ENCODE measurements at places on chromosomes 7 and 10. TPM values are rescaled to one million over a fixed set of nuclear protein-coding genes. Genes with fewer than 3 reads are reported as not detected.

GRCh38 chr7:24361001-24361400 lies 77.0 kb downstream of the NPY start:
- no peak overlapping the region for H3K4me3 ChIP-seq
- no peak overlapping the region for H3K27ac ChIP-seq
- no peak for DNase-seq

GRCh38 chr10:25565570-25565969 lies 368.5 kb upstream of the MYO3A start:
- no peak for DNase-seq
- no peaks in the 10 kb centered on the region for H3K27me3 ChIP-seq
- H3K4me3 ChIP-seq, result no peak overlapping the region
- H3K27ac ChIP-seq, result no peak overlapping the region
- H3K36me3 ChIP-seq, result no peaks in the 10 kb centered on the region
- H3K4me1 ChIP-seq, result no peaks in the 10 kb centered on the region

DNA sequence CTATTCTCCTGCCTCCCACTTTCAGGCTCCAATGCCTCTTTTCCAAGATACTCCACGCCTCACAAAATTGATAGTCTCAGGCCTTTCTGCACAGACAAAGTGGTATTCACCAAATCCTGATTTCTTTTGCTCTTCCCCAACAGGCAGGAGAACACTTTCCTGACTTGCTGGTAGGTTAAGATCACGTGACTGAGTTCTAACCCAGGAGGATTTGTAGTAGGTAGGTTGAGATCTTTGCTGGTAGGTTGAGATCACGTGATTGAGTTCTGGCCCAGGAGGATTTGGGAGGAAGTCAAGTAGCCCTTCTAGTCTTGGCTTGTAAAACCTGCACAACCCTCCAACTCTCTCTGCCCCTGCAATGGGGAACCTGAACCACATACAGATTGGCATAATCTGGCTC lies 741.5 kb downstream of the TYW1 start:
- no peak overlapping the region for H3K27ac ChIP-seq
- H3K36me3 ChIP-seq, result no peaks in the 10 kb centered on the region

DNA sequence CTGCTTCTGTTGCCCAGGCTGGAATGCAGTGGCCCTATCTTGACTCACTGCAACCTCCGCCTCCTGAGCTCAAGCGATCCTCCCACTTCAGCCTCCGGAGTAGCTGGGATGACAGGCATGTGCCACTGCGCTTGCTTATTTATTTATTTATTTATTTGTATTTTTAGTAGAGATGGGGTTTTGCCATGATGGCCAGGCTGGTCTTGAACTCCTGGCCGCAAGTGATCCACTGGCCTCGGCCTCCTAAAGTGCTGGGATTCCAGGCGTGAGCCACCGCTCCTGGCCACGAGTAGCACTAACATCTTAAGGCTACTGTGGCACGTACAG lies 70.9 kb downstream of the CARD11 start:
- H3K27ac ChIP-seq, result no peak overlapping the region
- peak; percentile 40 for DNase-seq
- H3K4me3 ChIP-seq, result no peak overlapping the region
- no peaks in the 10 kb centered on the region for H3K36me3 ChIP-seq
- H3K27me3 ChIP-seq, result no peaks in the 10 kb centered on the region

Gene PPRC1
- 38.3 TPM for total RNA-seq

- H3K27ac ChIP-seq, result no peak overlapping the region
- H3K27me3 ChIP-seq, result no peaks in the 10 kb centered on the region
- no peak for DNase-seq
- H3K36me3 ChIP-seq, result no peaks in the 10 kb centered on the region
These were observed 93.5 kb upstream of the MPP7 start for GRCh38 chr10:28396331-28396730.

DNA sequence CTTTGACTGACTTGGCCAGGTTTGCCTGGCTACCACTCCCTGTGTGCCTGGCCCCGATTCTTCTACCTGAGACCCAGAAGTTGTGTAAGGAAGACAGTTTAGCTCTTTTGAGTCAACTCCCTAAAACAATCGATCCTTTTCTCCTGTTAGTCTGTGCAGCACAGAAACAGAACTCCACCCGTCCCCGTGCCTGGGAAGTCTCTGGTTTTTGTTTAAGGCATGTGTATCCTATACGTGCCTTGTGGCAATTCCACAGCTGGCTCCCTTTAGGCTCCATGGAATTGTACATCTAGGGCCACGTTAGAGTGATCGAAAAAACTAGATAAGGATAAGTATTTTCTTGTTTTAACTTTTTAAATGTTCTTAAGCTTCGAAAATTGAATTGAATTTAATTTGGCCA lies 131.6 kb downstream of the BICC1 start:
- no peaks in the 10 kb centered on the region for H3K27me3 ChIP-seq
- H3K4me3 ChIP-seq, result no peak overlapping the region
- DNase-seq, result no peak
- peaks cover 19% of the 10 kb centered on the region for H3K4me1 ChIP-seq
- no peaks in the 10 kb centered on the region for H3K36me3 ChIP-seq

DNA sequence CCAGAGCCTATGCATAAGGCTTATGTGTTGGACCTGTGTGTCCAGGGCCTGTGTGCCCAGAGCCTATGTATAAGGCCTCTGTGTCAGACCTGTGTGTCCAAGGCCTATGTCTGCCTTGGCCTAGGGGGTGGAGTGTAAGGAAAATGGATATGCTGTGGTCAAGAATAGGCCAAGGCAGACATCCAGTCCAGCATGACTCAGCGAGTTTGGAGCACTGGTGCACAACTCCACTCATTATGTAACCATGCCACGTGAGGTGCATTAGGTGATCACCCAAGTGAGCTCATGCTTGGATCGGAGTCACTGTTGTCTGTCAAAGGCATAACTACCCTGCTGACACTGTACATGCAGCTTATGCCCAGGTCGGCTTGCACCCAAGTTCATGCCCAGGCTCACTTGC lies 238.9 kb downstream of the CACNA2D1 start:
- H3K27ac ChIP-seq, result no peak overlapping the region
- H3K4me1 ChIP-seq, result no peaks in the 10 kb centered on the region
- H3K27me3 ChIP-seq, result no peaks in the 10 kb centered on the region
- H3K36me3 ChIP-seq, result no peaks in the 10 kb centered on the region
- DNase-seq, result no peak
- H3K4me3 ChIP-seq, result no peak overlapping the region

Gene EVX1
- not detected for total RNA-seq

- H3K4me3 ChIP-seq, result no peak overlapping the region
- no peak for DNase-seq
- H3K36me3 ChIP-seq, result no peaks in the 10 kb centered on the region
- peaks cover 5% of the 10 kb centered on the region for H3K4me1 ChIP-seq
- H3K27ac ChIP-seq, result no peak overlapping the region
These were observed 68.4 kb downstream of the PHTF2 start for GRCh38 chr7:77866786-77867536.

DNA sequence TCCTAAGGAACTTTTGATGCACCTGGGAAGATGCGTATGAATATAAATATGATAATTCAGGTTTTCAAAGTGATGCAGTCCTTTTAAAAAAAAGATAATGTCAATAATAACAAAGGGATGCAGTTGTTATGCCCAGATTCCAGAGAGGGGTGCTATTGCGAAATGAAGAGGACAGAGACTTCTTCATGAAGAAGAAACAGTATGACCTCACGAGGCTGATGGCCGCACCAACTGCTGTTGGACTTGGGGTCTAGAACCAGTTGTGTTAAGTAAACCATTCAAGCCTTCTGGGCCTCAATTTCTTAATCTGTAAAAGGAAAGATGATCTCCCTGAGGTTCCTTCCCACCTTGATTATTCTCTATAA lies 55.1 kb downstream of the LYZL2 start:
- H3K4me1 ChIP-seq, result no peaks in the 10 kb centered on the region
- H3K4me3 ChIP-seq, result no peak overlapping the region
- H3K27me3 ChIP-seq, result no peaks in the 10 kb centered on the region
- no peak overlapping the region for H3K27ac ChIP-seq
- no peak for DNase-seq
- no peaks in the 10 kb centered on the region for H3K36me3 ChIP-seq

Gene MYO3A
- total RNA-seq, result 0.06 TPM

GRCh38 chr7:25118048-25118753 lies 6.9 kb downstream of the CYCS start:
- peaks cover 41% of the 10 kb centered on the region for H3K36me3 ChIP-seq
- H3K4me3 ChIP-seq, result no peak overlapping the region
- no peaks in the 10 kb centered on the region for H3K27me3 ChIP-seq
- DNase-seq, result no peak
- H3K4me1 ChIP-seq, result no peaks in the 10 kb centered on the region

Gene ASB13
- total RNA-seq, result 23.0 TPM

Gene GHRHR
- total RNA-seq, result not detected

DNA sequence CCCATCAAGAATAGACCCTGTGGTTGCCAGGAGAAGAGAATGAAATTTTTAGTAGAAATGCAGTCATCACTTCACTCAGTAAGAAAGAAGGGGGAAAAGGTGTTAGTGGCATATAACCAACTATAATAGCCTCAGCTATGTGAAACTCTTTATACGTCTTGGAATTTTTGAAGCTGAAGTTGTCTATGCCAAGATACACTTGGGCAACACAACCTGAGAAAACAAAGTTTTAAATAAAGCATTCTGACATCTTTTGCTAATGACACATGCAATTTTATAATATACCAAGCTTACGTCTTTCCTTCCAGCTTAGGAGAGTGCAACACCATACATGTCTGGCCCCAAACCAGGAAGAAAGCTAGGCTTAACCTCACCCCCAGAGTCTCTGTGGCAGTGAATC lies 40.8 kb upstream of the ZNF438 start:
- no peaks in the 10 kb centered on the region for H3K27me3 ChIP-seq
- peaks cover 22% of the 10 kb centered on the region for H3K4me1 ChIP-seq
- H3K27ac ChIP-seq, result no peak overlapping the region
- no peak overlapping the region for H3K4me3 ChIP-seq

GRCh38 chr10:95241533-95241932 lies 47.5 kb downstream of the ACSM6 start:
- H3K27ac ChIP-seq, result no peak overlapping the region
- peak; percentile 74 for DNase-seq
- peaks cover 85% of the 10 kb centered on the region for H3K36me3 ChIP-seq
- peaks cover 4% of the 10 kb centered on the region for H3K4me1 ChIP-seq

DNA sequence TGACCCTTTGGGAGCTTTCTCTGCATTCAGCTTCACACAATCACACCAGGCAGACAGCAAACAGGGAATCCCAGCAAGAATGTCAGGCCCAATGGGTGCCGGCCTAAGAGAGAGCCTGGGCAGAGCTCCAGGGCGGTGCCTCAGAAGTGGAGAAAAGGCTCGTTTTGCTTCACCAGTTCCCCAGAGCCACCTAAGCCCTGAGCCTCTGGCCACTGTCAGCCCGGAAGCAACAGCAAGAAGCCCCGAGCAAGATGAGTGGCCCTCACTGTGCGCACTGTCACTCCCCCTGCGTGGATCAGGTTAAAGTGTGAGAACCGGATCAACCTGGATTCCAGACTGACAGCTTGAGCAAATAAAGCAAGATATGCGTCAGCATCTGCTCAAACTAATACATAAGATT lies 14.7 kb downstream of the CNPY1 start:
- peaks cover 84% of the 10 kb centered on the region for H3K27me3 ChIP-seq
- no peaks in the 10 kb centered on the region for H3K36me3 ChIP-seq
- H3K4me3 ChIP-seq, result no peak overlapping the region
- no peak overlapping the region for H3K27ac ChIP-seq

DNA sequence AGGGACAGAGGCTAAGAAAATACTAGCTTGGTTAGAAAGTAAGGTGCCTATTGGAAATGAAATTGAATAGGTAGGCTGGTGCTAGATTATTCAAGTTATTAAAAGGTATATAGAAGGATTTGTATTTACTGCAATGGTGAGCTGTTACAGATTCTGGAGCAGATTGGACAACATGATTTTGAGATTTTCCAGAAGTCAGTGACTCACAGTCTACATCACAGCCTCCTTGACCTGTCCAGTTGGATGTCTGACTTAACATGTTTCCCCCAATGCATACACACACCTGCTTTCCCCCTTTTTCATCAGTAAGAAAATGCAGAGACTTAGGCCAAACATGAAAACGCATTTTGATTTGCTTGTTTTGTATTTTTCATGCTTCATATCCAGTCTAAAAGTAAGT lies 33.4 kb downstream of the STARD3NL start:
- no peak overlapping the region for H3K27ac ChIP-seq
- peaks cover 22% of the 10 kb centered on the region for H3K36me3 ChIP-seq
- DNase-seq, result no peak
- H3K4me3 ChIP-seq, result no peak overlapping the region
- H3K4me1 ChIP-seq, result peaks cover 16% of the 10 kb centered on the region
- no peaks in the 10 kb centered on the region for H3K27me3 ChIP-seq

GRCh38 chr7:129657363-129657762 lies 45.8 kb downstream of the NRF1 start:
- H3K4me1 ChIP-seq, result no peaks in the 10 kb centered on the region
- H3K27me3 ChIP-seq, result no peaks in the 10 kb centered on the region
- H3K4me3 ChIP-seq, result no peak overlapping the region
- no peak overlapping the region for H3K27ac ChIP-seq
- H3K36me3 ChIP-seq, result peaks cover 23% of the 10 kb centered on the region

Gene SRRM3
- total RNA-seq, result 1.1 TPM

Gene CRYGN
- not detected for total RNA-seq

- no peaks in the 10 kb centered on the region for H3K4me1 ChIP-seq
- H3K36me3 ChIP-seq, result no peaks in the 10 kb centered on the region
- H3K4me3 ChIP-seq, result no peak overlapping the region
- peaks cover 14% of the 10 kb centered on the region for H3K27me3 ChIP-seq
- DNase-seq, result no peak
These were observed 220.5 kb downstream of the CCSER2 start for GRCh38 chr10:84548869-84549268.

DNA sequence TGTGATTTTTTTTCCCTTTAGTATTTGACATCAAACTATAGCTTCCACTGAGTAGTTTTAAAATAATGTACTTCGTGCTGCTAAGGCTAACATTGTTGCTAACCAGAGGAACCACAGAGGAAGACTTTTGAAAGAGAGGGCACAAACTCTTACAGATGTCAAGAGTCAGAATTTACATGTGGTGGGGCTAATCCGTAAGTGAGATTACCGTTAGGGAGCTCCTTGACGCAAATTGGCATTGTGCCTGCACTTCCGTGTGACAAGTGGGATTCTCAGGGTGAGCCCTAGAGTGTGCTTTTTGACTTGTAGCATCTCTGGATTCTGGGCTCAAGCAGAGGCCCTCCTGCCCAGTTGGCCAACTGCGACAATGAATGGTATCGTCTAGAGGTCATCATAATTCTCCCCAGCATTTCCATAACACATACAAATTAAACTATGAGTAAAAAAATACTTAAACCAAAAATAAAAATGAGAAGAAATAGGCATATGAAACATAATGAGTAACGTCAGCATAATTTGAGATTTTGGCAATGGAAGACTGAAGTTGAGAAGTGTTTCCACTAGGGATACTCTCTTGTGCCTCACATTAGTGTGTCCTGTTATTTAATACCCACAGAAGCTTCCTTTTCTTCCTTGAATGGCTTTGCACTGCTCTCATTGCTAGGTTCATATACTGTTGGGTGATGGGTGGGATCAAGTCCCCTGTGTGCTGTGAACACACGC lies 164.0 kb downstream of the SDK1 start:
- H3K27ac ChIP-seq, result no peak overlapping the region
- no peak overlapping the region for H3K4me3 ChIP-seq
- no peaks in the 10 kb centered on the region for H3K4me1 ChIP-seq
- DNase-seq, result no peak
- no peaks in the 10 kb centered on the region for H3K27me3 ChIP-seq
